Erythroblast (primary cell): ENCODE measurements at places on chromosomes 2 and 18.

DNA sequence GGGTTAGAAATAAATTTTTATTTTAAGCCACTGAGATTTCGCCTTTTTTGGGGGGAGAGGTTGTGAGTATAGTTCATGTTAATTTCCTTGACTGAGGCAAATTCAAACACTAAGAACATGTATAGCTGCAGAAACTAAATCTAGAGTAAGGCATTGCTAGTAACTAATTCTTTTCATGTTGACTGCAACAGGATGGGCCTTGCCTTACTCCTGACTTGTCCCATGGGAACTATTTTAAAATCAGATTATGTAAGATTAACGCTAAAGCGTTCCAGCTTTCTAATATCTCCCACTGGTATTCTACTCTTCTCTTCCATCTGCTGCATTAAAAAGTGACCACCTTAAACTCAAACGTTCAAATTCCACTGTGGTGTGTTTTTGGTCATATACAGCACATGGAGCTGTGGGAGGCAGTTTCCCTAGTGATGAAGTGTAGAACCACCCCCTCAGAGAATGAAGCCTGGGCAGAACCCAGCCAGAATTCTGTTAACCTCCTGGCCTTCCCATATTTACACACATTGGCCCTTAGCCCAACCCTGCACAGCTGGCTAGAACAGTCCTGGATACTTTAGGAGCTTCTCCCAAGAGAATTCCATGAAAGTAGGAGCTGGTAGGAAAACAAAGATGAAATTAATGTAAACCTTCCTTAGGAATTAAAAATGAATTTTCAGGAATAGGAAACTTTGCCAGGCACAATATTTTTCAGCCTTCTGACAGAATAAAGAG is 687.8 kb downstream of the SLC4A3 start:
- DNase-seq: no peak

GRCh38 chr2:59560769-59561168 is 992.7 kb downstream of the BCL11A start:
- no peak for DNase-seq

DNA sequence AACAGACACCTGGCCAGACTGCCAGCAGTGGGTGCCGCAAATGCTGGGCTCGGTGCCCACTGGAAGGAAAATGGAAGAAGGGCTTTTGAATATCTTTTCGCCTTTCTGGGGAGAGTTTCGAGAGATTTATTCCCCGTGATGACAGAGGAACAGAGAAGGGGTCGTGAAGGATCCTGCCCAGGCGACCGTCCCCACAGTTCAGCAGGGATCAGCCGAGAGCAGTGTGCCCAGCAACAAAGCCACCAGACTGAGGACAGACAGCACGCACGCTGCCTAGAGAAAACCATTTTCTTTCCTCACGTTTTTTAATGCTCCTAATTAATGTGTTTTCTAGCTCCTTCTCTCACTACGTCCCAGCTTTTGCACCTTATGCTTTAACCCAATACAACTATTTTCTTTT is 47.7 kb downstream of the XRCC5 start:
- DNase-seq: no peak

DNA sequence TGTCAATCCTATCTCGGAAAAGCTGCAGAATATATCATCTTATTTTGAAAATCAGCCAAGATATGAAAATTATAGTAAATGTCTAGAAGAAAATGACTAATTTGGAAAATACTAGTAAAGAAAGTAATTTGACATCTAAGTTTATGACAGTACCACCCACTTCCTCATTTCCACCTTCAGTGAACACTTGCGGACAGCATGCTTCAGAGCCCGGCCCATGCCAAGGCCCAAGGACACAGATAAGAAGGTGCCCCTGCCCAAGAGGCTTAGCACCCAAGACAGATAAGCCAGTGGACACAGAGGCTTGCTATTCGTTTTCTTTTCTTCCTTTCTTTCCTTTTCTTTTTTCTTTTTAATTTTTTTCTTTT is 4.8 kb upstream of the KCNG2 start:
- no peak for DNase-seq

GRCh38 chr2:3651691-3652648 is 6.0 kb upstream of the ALLC start:
- no peak for DNase-seq

DNA sequence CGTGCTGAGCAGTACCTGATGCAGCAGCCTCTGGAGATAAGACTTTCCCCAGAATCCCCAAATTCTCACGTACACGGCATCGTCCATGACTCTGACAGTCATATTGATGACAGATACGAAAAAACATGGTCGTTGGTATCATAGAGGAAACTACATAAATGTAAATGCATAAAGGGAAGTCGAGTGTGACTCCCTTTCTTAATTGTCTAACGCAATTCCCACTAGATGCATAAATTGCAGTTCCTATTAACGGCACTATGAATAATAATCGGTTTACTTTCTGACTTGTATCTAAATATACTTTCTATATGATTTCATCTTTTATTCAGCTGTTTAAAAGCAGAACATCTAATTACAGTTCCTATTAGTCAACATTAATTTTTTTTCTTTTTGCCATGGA is 322.6 kb upstream of the REV1 start:
- no peak for DNase-seq

DNA sequence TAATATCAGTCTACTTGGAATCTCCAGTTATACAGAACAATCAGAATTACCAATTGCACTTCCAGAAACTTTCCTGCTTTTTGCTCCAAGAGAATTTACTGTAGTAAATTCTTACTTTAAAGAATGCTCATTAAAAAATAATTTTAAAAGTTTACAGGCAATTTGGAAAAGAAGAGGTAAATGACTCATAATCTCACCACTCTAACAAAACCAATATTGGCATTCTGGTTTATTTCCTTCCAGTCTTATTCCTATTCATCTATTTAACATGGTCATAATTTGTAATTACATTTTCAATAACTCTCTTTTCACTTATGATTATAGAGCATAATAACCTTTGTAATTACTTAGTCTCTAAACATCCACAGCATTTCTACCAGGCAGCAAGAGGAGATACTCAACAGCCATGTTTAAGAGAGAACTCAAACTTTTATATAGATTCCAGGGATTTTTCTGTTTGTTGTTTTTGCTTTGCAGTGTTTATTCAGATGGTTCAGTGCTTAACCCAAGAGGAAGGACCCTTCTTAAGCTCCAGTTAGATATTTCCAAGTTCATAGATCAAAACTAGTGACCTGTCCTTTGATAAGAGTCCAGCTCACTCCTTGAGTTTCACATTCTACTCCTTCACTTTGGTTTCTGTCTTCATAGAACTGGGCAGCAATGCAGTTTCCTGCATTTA is 464.7 kb downstream of the TXNL1 start:
- no peak for DNase-seq

GRCh38 chr2:6826081-6826913 is 39.4 kb downstream of the CMPK2 start:
- DNase-seq: peak; percentile 84

GRCh38 chr2:1674276-1674675 is 70.0 kb downstream of the PXDN start:
- no peak for DNase-seq

- peak; percentile 92 for DNase-seq
These were observed at the start of the genes CCDC148 and PKP4 for GRCh38 chr2:158456309-158457066. Gene CCDC148 (minus strand): TSS chr2:158456753. CDS start chr2:158456439, 314 bp downstream. Gene PKP4 (plus strand): TSS chr2:158456952. CDS start chr2:158533185, 76,233 bp downstream.

DNA sequence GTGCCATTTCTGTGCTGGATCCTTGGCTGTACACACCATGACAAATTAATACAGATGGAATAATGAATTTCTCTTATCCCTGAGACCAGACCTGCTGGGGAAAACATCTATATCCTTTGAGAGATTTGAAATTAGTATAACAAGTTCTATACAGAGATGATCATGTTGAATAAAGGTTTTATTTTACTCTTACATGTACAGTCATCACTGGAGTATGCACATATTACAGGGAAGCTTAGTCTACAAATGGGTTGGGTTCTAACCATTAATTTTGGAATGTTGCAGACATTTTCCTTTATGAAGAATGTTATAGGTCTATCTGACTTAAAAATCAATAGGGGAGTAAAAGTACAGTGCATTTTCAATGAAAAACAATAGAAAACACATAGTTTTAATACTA is 29.9 kb upstream of the MMADHC start:
- DNase-seq: no peak

- no peak for DNase-seq
These were observed 29.5 kb downstream of the INHBB start for GRCh38 chr2:120375251-120376020.

- no peak for DNase-seq
These were observed 388.9 kb downstream of the ALK start for GRCh38 chr2:29532436-29532835.

GRCh38 chr18:73774811-73775509 is 372.7 kb downstream of the FBXO15 start:
- no peak for DNase-seq

DNA sequence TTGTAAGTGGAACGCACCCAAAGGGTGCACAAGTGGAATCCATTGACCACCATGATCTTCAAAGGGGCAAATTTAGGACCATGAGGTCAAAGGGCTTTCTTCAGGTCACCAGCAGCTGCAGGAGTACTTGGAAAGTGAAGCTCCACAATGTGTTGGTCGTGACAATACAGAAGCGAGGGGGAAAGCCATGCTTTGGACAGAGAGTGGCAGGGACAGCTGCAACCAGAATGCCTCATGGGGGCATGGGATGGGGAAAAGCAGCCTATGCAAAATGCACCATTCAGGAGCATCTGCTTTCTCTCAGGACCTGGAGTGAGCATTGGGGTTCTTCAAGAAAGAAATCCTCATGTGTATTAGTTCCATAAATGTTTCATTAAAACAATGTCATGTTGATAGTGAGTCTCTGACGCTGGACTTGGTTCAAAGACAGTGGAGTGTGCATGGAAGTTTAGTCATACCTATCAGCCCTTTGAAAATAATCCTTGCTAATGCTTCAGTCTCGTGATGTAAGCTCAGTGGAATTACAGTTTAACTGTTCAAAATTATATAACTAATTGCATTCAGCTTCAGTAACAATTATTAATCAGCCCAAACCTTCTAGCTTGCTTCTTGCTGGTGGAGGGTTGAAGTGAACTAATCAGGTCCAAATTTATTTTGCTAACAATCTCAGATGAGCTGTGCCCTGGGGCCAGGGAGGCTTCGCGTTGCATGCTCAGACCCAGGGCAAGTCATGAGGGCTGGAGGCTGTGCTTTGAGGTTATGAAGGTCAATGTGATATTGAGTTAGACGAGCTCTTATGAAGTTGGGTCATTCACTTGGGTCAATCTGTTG is 41.6 kb downstream of the ACKR3 start:
- no peak for DNase-seq

DNA sequence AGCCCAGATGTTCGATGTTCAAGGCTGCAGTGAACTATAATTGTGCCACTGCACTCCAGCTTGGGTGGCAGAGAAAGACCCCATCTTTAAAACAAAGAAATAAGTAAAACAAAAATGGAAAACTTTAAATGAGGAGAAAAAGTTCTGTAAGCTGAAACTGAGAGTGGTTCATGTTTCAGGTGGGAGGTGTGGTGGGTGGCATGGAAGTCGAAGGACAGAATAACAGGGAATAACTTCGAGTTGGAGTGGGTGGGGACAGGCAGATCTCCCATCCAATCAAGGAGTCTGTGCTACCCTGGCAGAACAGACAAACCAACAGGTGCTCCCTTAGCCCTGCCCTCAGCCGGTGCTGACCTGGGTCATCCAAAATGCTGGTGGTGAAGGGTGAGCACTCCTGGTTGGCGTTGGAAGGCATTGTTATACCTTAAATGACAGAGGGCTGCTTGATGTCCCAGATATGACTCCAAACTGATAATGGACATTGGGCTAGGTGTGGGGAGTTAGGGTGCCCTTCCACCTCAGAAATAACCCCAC is 328.4 kb downstream of the DYSF start:
- DNase-seq: no peak

- DNase-seq: peak; percentile 74
These were observed 5.6 kb downstream of the TXNL4A start for GRCh38 chr18:79982736-79983135.

DNA sequence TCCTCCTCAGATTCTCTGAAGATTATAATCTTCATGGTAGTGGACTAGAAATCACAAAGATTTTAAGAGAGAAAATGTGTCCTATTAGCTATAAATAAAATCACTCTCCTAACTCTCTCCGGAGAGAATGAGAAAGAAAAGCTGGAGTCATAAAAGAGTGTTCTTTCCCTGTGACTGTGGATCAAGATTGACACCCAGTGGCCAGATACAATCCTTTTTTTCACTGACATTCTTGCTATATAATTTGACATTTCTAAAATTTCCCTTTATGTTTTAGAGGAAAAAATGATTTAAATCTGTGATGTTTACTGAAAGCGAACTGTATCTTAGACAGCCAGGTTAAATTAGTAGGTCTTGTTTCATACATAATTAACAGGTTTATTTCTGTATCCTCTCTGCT is 35.4 kb upstream of the LRP2 start:
- peak; percentile 4 for DNase-seq

DNA sequence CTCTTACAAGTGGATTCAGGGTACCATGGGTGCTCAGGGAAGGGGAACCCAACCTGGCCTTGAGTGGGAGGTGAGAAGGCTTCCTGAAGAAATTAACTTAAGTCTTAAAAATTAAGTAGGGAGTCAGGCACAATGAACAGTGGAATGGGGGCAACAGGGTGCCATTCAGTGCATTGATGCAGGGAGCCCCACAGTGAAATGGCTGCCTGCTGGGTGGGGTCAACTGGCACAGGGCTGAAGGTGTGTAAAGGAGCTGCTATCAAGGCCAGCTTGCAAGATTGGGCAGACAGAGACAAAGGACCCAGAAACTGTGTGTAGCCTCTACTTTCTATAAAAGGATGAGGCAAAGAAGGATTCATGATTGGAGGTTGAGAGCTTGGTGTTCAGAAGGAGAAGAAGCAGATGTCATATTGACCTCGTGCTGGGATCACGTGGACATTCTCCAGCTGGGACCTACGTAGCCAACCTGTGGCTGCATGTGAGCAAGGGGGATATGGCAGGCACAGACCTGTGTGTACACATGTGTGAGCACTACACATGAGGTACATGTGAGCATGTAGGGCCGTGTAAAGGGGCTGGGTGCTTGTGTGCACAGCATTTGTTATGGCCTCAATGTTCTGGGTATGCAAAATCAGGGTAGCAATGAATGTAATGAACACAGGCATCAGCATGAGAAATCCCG is 209.5 kb upstream of the HAAO start:
- DNase-seq: no peak

DNA sequence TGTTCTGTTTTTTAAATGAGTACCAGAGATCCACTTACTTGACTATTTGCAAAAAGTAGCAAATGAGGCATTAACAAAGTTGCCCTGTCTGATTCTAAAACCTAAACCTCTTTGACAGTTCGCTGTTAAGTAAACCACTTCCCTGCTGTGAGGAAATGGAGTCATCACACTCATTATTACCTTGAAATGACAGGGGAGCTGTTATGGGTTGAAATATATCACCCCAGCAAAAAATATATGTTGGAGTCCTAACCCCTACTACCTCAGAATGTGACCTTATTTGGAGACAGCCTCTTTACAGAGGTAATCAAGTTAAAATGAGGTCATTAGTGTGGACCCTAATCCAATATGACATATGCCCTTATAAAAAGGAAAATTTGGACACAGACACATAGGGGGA is 36.1 kb downstream of the DHRS9 start:
- no peak for DNase-seq
